ENCODE measurements at places on chromosomes 6 and 20. TPM values are rescaled to one million over a fixed set of nuclear protein-coding genes. Genes with fewer than 3 reads are reported as not detected.

DNA sequence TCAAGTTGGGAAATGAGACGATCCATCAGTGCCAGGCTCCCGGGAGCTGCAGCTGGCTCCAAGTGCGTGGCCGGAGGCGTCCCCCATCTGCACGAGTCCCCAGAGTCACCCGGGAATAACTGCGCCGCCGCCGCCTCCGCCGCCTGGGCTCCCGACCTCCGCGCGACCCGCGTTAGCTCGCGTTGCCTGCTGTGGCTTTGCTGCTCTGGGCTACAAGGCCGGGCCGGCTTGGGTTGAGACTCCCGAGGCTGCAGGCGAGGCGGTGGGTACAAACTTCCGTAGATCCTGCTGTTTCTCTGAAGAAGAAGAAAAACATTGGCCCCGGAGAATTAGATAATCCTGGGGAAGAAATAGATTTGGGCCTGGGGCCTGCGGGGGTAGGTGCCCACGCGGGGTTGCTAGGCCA lies 7.4 kb upstream of the LAMP5 start:
- DNase-seq = no peak

DNA sequence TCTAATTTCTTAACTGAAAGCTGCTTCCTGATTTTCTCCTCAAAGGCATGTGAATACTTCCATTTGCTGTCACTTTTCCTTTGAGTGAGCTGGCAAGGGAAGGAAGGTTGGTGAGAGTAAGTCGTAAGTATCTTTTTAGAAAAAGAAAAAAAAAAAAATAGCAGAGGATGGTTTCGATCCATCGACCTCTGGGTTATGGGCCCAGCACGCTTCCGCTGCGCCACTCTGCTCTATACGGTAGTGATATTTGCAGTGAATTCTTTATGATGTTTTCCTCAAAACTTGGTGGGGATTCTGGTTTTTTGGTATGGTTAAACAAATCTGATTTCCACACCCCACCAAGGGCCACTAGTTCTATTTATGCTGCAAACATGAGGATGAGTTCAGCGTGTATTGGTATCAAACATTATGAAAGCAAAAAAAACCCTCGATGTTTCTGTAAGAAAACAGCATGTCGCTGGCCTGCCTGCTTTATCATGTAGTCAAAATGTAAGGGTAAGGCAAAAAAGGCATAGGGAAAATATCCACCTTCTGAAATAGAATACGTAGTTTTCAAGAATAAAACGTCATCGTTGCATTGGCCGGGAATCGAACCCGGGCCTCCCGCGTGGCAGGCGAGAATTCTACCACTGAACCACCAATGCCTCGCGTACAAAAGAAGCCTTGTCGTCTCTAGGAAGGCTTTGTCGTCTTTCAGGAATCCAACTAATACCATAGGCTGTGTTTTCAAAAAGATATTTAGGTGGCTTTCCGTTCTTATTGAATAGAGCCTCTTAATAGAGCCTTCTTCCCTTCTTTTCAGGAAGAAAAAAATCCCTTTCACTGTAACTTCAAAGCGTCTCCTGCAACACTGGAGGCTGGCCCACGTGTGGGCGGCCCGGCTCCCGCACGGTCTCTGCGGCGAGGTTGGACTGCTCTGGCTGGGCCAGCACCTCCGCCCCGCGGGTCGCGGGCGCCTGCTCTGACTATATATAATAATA lies 9.6 kb downstream of the OR2B2 start:
- DNase-seq = peak; percentile 88

- DNase-seq = no peak
Observed at GRCh38 chr6:24016857-24017256, 109.2 kb upstream of the NRSN1 start.

GRCh38 chr20:57408131-57408530 lies 16.9 kb downstream of the RBM38 start:
- no peak for DNase-seq

DNA sequence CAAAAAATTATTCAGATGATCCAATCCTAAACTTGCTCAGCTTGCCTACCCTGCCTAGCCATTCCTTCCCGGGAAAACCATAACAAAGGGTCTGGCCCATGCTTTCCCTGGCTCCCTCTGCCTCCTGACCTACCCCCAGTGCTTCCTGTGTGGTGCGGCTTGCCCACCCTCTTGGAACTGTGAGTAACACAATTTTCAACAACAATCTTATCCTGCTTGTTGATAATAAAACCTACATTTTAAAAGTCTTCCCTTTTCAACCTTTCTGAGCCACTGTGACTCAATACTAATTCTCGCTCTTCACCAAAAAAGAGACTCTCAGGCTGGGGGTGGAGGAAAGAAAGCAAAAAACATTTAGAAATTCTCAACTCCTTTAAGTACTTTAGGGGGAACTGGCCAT lies 18.0 kb downstream of the EXOC2 start:
- no peak for DNase-seq

GRCh38 chr20:26163890-26164289 lies 467.2 kb upstream of the ZNF337 start:
- DNase-seq = no peak

DNA sequence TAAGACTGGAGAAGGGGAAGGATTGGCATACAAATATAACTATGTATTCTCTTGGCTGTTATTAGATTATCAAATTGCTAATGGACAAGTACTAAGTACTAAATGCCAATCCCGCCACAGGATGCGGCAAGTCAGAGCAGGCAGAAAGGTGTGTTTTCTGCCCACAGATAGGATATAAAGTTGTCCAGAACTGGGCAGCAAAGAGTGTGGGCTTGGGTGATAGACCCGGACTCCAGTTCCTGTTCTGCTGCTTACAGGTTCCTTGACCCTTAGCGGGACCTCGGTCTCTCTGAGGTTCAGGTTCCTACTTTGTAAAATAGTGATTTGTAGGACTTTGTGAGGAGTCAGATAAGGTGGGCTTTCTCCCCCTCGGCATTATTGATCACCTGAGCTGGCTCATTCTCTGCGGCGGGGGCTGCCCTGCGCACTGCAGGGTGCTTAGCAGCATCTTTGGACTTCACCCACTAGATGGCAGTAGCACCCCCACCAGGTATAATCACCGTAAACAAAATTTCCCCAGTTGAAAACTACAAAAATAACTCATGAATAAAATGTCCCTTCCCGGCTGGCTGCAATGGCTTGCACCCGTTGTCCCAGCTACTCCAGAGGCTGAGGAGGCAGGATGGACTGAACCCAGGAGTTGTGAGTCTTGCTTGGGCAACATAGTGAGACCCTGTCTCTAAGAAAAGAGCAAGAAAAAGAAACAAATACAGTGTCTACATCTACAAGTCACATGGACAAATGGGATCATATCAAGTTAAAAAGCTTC lies 193.1 kb downstream of the DOK5 start:
- DNase-seq = no peak

- DNase-seq = no peak
Observed at GRCh38 chr6:116390581-116390980, 19.8 kb downstream of the DSE start.

DNA sequence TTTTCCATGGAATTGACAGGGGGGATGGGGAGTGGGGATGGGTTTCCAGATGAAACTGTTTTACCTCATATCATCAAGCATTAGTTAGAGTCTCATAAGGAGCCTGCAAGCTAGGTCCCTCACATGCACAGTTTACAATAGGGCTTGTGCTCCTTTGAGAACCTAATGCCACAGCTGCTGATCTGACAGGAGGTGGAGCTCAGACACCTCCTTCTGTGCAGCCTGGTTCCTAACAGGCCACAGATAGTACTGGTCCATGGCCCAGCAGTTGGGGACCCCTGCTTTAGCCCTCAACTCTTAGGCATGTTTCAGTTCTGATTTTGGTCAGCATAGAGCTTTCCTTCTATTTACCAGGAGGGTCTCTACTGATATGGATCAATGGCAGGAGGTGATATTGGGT lies 251.6 kb downstream of the LAMA2 start:
- no peak for DNase-seq

GRCh38 chr6:81380718-81381338 lies 371.7 kb downstream of the TENT5A start:
- no peak for DNase-seq

DNA sequence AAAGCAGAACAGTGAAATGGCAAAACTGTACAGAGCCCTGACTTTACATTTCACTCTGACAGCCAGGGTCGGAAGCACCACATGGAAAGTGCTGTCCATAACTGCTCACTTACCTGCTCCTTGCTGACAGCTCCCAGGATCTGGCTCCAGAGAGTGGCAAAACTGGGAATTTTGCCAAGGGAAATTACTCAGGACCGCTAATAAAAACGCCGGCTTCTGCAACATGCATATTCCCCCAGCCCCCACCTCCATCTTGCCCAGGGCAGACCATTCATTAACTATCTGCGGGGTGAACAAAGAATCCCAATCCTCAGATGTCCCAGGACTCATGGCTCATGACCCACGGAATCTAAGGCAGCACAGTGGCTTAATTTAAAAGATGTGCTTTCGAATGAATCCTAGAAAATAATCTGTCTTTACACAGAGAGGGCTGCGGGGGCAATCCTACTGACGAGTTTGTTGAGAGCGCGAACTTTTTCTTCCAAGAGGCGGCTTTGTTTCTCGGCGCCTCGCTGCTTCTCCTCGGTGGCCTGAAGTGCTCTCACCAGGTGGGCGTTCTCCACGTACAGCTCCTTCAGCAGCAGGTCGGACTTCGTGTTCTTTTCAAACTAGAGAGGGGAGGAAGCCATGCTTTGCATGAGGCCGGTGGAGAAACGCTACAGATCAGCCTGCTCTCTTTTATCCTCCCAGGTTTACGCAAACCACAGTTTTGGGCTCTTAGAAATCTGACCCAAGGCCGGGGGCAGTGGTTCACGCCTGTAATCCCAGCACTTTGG lies 45.8 kb downstream of the GINS1 start:
- no peak for DNase-seq

GRCh38 chr6:44859901-44860410 lies 468.2 kb upstream of the RUNX2 start:
- DNase-seq = no peak

DNA sequence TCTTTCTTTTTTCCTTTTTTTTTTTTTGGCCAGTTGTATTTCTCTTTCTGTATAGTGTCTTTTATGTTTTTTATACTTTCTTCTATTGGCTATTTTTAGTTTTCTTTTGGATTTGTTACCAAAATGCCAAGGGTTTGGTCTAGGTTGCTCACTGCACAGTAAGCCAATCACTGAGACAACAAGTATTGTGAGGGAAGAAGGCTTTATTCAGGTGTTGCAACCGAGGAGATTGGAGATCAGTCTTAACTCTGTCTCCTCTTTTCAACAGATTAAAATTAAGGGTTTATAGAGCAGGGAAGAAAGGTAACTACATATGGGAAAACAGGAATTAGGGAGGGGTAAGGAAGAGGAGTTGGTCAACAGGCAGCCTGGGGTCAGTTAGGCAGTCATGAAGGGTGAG lies 10.1 kb upstream of the TRIM26 start:
- no peak for DNase-seq

GRCh38 chr6:142045380-142046278 lies 87.1 kb upstream of the GJE1 start:
- peak; percentile 33 for DNase-seq

DNA sequence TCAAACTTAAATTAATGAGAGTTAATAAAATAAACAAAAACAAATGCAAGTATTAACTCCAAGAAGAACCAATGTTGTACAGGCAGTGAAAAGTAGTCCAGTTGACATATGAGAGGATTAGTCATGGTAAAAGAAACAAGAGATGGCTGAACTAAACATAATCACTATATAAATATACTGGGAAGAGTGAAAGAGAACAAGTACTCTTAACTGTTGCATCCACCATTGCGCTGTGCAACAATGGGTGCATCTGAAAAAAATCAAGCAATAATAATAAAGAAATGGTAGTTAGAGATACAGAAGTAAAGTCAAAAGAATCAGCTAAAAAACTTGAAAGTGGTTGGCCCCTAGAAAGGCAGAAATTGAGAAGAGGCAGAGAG lies 16.6 kb downstream of the HLA-F start:
- DNase-seq = no peak

DNA sequence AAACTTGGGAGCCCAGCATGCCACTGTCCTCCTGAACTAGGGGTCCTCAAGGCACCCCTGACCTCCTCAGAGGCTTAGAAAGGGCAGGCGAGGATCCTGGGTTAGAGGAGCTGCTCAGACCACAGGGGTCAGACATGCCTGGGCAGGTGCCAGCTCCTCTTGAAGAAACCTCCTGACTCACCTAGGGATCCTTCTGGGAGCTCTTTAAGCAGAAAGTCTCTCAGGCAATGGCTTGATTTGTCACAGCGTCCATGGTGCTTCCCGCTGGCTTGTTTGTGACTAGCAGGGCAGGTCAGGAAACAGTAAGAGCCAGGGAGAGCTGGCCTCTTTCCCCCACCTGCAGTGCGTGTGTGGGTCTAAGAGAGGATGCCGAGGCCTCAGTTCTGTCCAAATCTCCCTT lies 174.5 kb upstream of the SNX9 start:
- DNase-seq = no peak

GRCh38 chr6:15911753-15912504 lies 217.0 kb upstream of the MYLIP start:
- no peak for DNase-seq

- peak; percentile 20 for DNase-seq
Observed at GRCh38 chr20:42836339-42836738, 353.4 kb downstream of the PTPRT start.

DNA sequence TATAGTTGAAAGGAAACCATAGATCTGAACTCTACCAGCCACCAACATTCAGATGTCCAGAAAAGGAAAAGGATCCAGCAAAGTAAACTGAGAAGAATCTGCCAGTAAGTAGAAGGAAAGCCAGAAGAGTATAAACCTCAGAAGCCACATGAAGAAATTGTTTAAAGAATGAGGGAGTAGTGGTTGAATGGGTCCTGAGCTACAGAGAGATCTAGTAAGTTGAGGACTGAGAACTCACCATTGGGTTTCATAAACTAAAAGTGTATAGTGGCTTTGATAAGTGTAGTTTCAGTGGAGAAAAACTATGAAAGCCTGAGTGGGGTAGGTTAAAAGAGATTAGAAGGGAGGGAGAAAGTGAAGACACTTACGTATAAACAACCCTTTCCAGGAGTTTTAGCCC lies 32.0 kb upstream of the SUMO4 start:
- no peak for DNase-seq

GRCh38 chr20:8128291-8129060 lies 3.6 kb upstream of the PLCB1 start:
- DNase-seq = no peak

GRCh38 chr6:116073765-116074440 lies 13.2 kb upstream of the FRK start:
- DNase-seq = no peak

GRCh38 chr20:40535816-40536215 lies 153.2 kb downstream of the MAFB start:
- no peak for DNase-seq

SNAI1 gene
- polyA plus RNA-seq = 12.8 TPM

EPB41L2 gene
- polyA plus RNA-seq = 130 TPM

DEFB115 gene
- polyA plus RNA-seq = not detected

DDRGK1 gene
- polyA plus RNA-seq = 55.4 TPM

BLCAP gene
- 91.1 TPM for polyA plus RNA-seq
